ENCODE measurements at places on chromosomes 5 and 9.
A peak's percentile ranks its signal among the peaks of the same experiment; 100 is the strongest.

DNA sequence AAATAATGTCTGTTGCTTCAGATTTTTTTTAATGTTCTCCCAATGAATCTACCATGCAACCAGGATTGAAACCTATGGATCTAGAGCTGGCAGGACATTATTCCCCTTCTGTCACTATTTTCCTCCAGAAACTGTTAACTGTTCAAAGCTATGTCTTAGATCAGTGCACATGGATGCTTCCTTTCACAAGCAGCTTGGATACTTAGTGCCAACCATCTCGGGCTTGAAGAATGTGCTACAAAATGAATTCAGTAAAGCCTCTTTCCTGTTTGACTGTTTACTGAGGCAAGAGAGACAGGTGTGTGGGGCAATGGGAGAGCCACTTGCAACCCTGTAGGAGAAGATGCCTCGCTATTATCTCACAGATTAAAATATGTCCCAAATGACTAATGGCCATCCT, 774.8 kb downstream of the KCTD16 start:
- no peak for DNase-seq

DNA sequence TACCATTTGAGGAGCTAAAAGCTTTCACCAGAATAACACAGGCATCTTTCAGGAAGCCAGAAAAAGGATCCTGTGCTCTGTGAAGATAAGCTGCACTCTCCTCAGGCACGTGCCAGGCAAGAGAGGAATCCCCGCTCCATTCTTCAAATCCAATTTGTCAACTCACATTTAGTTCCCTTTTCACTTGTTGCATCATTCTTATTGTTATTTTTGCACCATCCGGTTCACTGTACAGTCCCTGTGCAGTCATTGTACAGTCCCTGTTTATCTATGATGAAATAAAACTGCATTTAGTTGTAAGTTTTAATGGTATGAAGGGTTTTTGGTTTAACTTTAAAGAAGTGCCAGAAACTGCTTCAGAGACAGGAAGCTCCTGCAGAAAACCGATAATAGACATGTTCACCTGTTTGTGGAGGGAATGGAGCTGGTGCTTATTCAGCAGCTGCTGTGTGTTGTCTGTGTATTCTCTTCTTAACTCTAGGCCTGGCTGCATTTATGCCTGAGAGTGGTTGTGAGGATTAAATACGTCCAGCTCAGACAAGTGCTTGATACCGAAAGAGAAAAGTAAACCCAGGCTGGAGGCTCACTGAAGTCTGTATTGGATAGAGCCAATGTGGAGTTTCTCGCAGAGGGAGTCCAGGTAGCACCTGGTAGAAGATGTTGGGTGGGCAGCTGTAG, 22.4 kb downstream of the IFNW1 start:
- DNase-seq, result no peak

- DNase-seq, result no peak
Measured at GRCh38 chr5:168317096-168317520, 25.7 kb downstream of the WWC1 start.

DNA sequence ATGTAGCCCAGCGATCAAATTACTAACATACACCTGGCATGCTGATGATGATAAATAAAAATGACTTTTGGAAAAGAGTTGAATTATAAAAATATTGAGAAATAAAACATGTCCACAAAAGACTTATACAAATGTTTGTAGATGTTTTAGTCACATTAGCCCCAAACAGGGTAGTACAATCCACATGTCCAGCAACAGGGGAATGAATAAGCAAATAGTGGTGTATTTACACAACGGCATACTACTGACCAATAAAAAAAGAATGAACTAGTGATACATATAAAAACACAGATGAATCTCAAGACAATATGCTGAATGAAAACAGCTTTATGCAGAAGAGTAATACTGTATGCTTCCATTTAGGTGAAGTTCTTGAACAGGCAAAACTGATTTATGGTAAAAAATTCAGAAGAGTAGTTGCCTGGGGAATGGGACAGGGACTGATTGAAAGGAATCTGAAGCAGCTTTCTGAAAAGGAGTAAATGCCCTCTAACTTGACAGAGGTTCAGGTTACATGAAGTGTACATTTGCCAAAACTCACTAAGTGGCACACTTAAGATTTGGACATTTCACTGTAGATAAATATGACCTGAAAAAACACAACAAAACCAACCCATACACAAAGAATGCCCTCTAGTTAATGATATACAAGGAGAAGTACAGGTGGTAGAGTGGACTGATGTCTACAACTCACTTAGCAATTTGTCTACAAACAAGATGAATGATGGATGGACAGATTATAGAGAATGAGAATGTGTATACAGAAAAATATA, 35.4 kb downstream of the ACTL7A start:
- no peak for DNase-seq

GRCh38 chr5:136802383-136802782, 437.0 kb upstream of the TRPC7 start:
- no peak for DNase-seq

DNA sequence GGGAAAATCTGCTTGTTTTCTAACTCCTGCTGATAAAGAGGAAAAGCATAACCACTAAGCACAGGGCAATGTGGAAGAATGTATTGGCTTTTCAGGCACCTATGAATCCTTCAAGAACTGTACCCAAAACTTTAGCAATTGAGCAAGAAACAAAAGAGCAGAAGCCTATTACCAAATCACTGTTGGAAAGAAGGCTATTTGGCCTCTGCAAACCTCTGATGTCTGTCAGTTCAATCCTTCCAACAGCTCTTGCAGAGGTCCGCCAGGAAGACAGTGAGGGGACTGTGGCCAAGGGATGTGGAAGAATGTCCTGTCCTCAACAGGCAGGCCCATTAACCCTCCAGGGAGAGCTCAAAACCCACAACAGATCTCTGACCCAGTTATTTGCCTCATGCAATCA, 328.6 kb downstream of the ENC1 start:
- no peak for DNase-seq

GRCh38 chr5:150700246-150700593, 642 bp downstream of the RBM22 start:
- DNase-seq, result no peak

DNA sequence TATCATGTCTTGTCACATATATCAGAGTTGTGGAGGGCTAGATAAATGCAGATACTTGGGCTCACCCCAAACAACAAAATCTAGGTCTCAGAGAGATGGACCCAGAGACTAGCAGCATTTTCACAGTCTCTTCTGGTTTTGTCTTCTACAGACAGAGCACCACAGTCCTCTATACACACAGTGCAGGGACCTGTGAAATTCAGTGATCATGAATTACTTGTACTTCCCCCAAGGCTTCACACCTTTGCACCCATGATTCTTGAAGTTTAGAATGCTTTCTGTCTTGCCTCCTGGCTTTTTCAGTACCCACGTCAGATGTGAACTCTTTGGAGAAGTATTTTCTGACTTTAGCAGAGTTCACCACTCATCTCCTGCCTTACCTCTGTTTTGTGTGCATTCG, 371.5 kb upstream of the PRR16 start:
- DNase-seq, result no peak

DNA sequence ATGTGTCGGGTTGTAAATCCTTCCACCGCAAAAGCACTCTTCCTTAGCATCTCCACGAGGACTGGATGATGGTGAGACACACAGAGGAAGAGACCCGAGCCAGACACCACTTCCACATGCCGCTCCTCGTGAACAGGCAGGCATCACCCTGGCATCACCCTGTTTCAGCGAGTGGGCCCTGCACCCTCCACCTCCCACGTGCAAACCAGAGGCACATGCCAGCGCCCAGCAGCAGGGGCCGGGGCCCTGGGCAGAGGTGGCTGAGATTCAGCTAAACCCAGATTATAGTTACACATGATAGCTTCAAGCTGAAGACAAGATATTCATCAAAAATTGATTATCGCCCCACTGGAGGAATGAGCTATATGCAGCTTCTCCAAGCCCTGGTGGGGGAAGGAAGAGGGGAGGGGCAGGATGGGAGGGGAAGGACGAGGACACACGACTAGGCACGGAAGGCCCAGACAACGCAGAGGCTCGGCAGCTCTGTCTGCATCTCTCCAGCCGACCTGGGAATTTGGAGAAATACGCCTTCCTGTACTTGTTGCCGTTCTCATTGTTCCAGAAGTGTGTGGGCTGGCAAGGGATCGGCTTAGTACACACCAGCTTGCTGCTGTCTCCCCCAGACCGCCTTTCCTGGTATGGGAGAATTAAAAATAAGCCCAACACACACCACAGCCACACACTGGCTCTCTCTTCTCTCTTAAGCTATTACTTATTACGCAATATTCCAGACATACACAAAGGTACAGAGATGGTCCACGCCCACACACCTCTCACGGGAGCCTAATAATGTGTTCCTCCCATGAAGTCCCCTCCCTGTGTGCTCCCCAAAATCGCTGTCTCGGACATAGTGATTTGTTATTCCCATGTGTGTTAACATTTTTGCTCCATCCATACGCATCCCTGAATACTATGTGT, 50.4 kb upstream of the ZNF354A start:
- DNase-seq, result no peak

DNA sequence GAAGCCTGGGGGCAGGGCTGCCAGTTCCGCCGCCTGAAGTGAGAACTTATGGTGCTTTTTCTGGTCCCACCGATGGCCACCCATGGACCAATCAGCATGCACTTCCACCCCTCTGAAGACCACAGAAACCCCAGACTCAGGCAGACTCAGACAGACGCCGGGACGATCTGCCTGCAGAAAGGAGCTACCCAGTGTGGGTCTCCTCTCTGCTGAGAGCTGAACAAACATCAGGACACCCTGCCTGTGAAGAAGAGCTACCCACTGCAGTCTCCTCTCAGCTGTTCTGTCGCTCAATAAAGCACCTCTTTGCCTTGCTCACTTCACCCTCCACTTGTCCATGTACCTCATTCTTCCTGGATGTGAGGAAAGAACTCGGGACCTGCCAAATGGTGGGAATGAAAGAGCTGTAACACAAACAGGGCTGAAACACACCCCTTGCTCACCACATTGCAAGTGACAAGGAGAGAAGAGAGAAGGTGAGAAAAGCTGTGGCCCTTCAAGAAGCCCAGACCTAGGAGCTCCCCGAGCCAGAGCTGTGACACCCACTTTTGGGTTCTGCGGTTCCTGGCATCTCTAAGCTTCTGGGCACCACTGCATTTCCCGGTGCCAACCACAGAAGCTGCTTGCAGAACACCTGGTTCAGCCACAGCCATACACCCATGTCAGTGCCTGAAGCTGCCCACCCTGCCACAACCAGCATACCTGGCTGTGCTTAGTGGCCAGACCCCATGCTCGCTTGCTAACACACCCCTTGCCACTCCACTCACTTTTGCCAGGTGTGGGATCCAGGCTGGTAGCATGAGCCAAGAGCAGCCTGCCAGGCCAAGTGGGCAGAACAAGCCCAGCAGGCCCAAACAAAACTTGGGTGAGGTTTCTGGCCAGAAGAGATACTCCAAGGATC, 114.3 kb upstream of the TSLP start:
- no peak for DNase-seq

- no peak for DNase-seq
Measured at GRCh38 chr9:84702471-84702870, 32.9 kb downstream of the NTRK2 start.

GRCh38 chr9:110808599-110808980, 140.0 kb downstream of the MUSK start:
- DNase-seq, result no peak

DNA sequence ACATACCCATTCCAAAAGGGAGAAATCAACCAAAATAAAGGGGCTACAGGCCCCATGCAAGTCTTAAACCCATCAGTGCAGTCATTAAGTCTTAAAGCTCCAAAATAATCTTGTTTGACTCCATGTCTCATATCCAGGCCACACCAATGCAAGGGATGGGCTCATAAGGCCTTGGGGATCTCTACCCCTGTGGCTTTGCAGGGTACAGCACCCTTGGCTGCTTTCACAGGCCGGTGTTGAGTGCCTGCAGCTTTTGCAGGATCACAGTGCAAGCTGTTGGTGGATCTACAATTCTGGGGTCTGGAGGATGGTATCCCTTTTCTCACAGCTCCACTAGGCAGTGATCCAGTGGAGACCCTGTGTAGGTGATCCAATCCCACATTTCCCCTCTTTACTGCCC, 5.0 kb upstream of the SPINK14 start:
- DNase-seq, result no peak

GRCh38 chr9:21825637-21826036, 23.2 kb downstream of the MTAP start:
- no peak for DNase-seq

DNA sequence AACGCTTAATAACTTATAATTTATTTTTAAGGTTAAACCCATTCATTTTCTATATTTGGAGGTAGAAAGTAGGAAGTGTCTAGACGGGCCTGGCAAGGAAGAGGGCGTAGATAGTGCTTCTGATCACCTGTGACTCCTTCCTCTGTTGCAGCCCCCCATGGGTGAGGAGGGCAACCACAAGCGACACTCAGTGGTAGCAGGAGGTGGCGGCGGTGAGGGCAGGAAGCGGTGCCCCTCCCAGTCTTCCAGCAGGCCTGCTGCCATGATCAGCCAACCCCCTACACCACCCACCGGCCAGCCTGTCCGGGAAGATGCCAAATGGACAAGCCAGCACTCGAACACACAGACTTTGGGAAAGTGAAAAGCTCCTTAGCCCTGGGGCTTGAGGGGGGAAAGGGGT, 36.7 kb downstream of the FAXDC2 start:
- peak; percentile 29 for DNase-seq

- DNase-seq, result no peak
Measured at GRCh38 chr9:134461426-134461982, 135.2 kb downstream of the RXRA start.

GRCh38 chr5:170293273-170293672, 4.3 kb downstream of the LCP2 start:
- peak; percentile 84 for DNase-seq

- DNase-seq, result no peak
Measured at GRCh38 chr5:15105799-15106393, 234.3 kb upstream of the ANKH start.

- no peak for DNase-seq
Measured at GRCh38 chr9:112493393-112494137, 6.9 kb downstream of the KIAA1958 start.

GRCh38 chr5:93941897-93942296, 200.5 kb upstream of the POU5F2 start:
- DNase-seq, result no peak

DNA sequence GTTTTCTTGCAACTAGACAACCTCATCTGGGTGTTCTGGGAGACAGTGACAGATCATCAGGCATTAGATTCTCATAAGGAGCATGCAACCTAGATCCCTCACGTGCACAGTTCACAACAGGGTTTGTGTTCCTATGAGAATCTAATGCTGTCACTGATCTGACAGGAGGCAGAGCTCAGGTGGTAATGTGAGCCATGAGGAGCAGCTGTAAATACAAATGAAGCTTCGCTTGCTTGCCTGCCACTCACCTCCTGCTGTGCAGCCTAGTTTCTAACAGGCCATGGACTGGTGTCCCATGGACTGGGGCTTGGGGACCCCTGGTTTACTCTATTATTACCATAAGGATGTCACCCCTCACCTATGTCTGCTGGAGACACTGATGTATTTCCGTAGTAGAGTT, 166.8 kb downstream of the PSAT1 start:
- no peak for DNase-seq

GRCh38 chr9:95282332-95282731, 35.2 kb downstream of the FANCC start:
- DNase-seq, result no peak

GRCh38 chr5:135178476-135179155, 144.6 kb upstream of the PITX1 start:
- no peak for DNase-seq
